ENCODE measurements at places on chromosomes 13 and 19.
A peak's percentile ranks its signal among the peaks of the same experiment; 100 is the strongest.

DNA sequence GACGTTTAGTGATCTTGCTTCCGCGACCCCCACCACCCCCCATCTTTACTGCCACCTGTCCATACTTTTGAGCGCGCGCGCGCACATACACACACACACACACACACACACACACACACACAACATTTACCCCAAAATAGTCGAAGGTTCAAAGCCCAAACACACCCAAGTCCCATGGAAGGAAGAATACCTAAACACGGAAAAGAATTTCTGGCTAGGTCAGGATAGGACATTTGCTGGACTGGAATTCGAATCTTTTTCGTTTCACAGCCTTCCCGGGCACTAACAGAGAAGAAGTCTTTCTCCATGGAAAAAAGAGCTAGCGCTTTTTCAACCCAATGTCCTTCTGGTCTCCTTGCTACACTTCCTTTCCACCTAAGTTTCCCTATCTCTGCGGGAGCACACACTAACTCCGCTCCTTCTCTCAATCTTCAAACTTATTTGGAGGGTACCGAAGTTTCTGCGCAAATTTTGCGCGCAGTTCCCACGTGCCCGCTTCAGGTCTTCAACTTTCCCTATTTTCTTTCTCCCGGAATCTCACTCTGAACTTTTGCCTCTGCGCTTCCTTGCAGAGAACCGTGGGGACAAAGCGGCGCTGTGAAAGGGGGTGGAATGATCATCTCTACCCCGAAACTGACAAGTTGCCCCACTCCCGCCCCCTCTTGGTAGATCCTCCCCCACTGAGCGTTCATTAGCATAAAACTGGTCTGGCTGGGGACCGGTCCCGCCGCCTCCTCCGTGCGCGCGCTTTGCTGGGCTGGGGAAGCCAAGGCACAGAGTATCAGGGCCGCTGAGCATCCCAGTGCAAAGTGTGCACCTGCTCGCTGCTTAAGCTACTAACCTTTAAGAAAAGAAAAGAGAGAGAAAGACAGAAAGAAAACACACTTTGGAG lies 2.7 kb downstream of the DACH1 start:
- no peak for DNase-seq

DNA sequence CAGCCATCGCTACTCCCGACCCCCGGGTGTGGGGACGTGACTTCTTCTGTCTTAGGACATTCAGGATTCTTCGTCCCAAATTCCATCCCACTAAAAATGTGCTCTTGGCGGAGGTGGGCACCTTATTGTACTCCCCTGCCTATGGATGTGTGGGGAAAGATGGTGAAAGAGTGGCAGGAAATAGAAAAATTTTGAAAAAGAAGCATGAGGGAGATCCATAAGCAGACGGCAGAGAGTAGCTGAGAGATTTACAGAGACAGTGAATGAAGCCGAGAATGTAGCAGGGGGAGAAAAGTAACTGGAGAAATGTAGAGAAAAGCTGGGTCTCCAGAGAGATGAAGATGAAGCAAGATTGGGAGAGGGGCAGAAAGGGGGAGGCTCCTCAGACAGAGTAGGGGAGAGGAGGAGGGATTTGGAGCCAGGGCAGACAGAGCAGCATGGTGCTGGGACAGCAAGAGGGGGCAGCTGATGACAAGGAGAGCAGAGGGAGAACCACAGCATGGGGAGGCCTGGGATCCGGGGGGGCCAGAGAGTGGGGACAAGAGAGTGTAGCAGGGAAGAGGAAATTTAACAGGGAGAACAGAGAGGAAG lies 843 bp downstream of the ZNF610 start:
- DNase-seq = no peak

- no peak for DNase-seq
Measured at GRCh38 chr19:2394442-2395292, 32.7 kb downstream of the TIMM13 start.

DNA sequence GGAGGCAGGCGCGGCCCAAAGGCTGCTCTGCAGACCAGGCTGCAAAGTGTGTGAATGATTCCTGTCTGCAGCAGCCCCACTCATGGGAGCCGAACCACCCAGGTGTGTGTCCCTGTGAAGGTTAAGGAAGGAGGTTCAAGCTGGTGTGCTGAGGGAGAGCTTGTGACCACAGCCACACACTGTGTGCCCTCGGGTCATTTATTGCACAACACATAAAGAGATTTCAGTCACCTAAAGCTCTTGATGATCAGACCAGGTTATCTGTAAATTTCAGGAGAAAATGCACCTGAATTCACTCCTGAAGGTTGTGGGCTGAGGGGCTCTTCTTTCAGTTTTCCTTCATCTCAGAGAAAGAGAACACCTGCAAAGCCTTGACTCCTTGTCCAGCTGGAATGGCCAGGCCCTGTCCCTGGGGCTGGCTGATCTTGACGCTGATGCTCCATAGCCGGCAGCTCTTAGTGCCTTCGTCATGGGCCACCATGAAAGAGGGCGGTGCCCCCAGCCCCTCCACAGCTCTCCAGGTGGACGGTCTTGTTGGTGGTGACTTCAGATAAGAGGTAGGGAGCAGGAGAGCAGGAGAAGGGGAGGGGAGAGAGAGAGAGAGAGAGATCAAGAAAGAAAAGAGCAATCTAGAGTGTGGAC lies 110.8 kb upstream of the C1QTNF9B start:
- DNase-seq = no peak

DNA sequence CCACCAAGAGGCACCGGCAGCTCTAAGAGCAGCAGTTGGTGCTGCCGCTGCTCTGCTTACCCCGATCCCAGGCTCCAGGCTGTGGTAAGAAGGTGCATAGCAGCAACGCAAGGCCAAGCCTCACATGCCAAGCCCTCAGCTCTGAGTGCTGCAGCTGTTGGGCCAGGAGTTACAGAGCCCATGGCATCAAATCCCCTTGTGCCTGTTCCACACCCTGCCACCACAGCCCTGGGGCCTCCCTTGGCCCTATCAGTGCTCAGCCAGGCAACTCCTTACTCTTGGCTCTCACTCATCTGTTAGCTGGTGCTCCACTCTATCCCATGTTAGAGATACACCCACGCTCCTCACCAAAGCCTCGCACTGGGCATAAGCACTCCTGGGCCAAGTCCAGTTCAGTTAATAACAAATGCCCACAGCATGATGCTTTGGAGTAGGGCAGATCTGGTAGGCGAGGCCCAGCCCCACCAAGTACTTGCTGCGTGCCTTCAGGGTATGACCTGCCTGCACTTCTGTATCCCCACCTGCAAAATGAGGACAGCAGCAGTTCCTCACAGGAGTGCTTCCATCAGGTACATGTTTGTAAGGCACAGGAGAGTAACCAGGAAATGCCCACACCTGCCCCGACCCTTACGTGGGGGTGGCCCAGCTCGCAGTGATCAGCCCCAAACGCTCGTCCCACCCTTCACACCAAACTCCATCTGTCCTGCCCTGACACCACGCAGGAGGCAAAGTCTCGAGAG lies 16.2 kb downstream of the AKAP8L start:
- DNase-seq = no peak

GRCh38 chr13:33184112-33184490 lies 101.5 kb downstream of the STARD13 start:
- DNase-seq = no peak

DNA sequence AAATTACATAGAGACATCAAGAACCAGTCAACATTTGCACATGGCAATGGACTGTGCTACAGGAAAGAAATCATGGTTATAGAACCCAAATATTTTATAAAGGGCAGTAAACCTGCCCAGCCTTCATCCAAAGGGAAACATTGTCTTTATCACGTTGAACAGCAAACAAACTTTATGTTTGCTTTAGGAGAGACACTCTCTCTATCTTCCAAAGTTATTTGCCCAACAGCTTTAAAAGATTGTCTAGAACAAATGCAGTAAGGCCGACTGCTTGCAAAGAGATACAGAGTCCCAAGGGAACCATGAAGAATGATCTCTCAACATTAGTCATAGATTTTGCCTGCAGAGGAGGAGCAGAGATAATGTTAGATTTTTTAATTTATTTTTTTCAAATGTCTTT lies 1323.5 kb upstream of the SLC10A2 start:
- no peak for DNase-seq

DNA sequence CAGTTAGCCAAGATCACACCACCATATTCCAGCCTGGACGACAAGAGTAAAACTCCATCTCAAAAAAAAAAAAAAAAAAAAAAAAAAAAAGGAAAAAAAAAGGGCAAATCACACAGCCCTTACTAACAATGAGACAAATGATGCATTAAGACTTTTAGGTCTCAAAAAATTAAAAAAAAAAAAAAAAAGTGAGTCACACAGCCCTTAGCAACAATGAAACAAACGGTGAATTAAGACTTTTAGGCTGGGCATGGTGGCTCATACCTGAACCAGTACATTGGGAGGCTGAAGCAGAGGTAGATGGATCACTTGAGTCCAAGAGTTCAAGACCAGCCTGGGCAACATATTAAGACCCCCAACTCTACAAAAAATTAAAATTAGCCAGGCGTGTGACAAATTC lies 32.4 kb upstream of the EIF3G start:
- no peak for DNase-seq

DNA sequence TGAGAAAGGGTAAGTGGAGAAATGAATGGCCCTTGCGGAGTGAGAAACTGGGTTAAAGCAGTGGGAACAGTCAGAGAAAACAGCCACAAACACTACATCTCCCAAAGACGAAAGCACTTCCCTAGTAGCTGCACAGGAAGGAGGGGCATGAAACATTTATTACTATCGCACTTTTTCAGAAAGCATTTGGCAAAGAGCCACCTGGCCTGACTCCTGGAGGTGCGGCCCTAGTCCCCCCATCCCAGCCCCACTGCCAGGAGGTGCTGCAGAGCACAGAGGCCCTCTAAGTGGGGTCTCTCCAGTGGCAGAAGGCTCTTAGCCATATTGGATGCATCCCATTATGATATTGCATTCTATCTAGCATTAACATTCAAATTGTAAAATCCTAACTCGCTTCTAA lies 55.8 kb downstream of the MTMR6 start:
- no peak for DNase-seq

- no peak for DNase-seq
Measured at GRCh38 chr19:801030-801860, 4.0 kb downstream of the PTBP1 start.

DNA sequence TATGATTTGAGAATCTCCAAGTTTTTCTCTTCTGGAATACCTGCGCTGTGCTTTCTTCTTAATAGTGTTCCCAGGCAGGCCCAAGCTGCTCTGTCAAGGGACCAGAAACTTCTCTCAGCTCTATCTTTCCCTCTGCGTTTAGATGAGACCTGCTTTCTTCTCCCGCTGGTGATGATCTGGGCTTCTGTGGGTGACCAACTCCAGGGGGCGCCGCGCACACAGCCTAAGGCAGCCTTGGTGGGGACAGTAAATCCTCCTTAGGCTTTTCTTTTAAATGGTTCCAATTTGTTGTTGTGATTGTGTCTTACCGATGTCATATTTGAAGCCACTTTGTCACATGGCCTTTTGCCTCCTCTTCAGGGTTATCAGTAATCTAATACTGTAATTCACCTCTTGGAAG lies 439.4 kb upstream of the KLF12 start:
- DNase-seq = peak; percentile 27

DNA sequence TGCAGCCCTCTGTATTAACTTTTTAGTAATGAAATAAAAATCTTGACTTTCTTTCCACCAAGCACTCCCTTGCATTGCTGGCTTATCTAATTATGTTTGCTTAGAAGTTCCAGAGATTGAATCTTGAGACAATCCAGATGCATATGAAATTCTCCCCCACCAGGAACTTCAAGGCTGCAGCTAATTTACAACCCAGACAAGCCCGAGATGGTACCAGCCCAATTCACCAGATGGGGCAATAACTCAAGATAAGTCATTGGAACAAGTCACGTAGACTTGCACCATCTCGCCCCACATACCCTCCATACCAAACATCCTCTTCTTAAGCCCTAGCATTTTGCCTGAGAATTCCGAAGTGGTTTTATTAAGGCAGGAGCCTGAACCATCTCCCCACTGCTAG lies 29.0 kb downstream of the UTP14C start:
- DNase-seq = no peak

GRCh38 chr13:95642028-95642621 lies 2.4 kb downstream of the DZIP1 start:
- no peak for DNase-seq

- DNase-seq = no peak
Measured at GRCh38 chr13:78649997-78650716, 8.8 kb downstream of the OBI1 start.

- DNase-seq = no peak
Measured at GRCh38 chr13:97948041-97948440, 5.4 kb upstream of the IPO5 start.

DNA sequence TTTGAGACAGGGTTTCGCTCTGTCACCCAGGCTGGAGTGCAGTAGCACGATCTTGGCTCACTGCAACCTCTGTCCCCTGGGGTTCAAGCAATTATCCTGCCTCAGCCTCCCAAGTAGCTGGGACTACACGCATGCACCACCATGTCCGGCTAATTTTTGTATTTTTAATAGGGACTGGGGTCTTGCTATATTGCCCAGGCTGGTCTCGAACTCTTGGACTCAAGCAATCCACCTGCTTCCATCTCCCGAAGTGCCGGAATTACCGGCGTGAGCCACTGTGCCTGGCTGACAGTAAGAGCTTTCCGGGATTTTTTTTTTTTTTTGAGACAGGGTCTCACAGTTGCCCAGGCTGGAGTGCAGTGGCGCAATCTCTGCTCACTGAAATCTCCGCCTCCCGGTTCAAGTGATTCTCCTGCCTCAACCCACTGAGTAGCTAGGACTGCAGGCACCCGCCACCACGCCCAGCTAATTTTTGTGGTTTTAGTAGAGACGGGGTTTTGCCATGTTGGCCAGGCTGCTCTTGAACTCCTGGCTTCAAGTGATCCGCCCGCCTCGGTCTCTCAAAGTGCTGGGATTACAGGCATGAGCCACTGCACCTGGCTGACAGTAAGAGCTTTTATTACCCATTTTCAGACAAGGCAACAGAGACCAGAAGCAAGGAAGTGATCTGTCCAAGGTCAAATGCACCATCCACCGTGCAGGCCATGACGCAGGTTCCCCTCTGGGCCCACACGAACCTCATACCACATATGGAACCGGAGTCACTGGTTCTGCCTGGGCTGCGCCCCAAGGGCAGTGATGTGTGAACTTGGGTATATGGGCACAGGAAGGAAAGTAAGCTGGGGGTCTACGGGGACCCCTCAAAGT lies 21.0 kb downstream of the RFX1 start:
- peak; percentile 27 for DNase-seq

- peak; percentile 11 for DNase-seq
Measured at GRCh38 chr19:2043251-2043641, 7.8 kb downstream of the MKNK2 start.

DNA sequence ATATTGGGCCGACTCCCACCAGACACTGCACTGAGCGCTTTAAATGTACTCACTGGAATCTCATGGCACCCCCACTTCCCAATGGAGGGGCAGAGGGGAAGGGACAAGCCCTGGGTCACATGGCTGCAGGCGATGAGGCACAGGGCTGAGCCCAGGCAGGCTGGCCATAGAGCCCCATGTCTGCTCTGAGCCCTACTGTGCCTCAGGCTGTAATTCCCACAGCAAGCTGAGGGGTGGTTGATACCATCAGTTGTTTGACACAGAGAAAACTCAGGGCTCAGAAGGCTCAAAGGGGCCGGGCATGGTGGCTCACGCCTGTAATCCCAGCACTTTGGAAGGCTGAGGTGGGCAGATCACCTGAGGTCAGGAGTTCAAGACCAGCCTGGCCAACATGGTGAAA lies 25.1 kb downstream of the RFX1 start:
- no peak for DNase-seq

Data from activated CD4-positive, alpha-beta T cell treated with anti-CD3 and anti-CD28 coated beads, Interleukin-2, amount 50 U/mL, for 48 hours (primary cell).